Fibroblast of lung (primary cell): ENCODE measurements at places on chromosomes 12 and 14. TPM values are rescaled to one million over a fixed set of nuclear protein-coding genes. Genes with fewer than 3 reads are reported as not detected.

Gene CCDC38
- total RNA-seq = not detected in 2 replicates

Gene AQP2
- not detected in 2 replicates for total RNA-seq

DNA sequence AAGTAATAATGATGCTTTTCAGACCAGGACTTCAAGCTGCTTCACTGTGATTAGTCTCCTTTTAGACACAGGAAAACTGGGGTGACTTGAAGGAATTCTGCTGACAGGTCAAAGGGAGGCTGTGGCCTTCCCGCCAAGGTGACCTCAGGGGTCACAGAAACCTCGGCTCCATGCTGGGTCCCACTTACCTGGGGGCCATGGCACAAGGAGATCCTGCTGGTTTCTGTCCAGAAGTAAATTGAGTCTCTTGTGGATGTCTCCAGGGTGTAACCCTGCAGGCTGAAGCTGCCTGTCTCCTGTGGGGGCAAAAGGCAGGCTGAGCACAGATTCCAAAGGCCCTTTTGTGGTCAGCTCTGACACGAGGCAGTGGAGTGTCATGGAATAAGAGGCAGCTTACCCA is 138.7 kb upstream of the MED13L start:
- DNase-seq = no peak

DNA sequence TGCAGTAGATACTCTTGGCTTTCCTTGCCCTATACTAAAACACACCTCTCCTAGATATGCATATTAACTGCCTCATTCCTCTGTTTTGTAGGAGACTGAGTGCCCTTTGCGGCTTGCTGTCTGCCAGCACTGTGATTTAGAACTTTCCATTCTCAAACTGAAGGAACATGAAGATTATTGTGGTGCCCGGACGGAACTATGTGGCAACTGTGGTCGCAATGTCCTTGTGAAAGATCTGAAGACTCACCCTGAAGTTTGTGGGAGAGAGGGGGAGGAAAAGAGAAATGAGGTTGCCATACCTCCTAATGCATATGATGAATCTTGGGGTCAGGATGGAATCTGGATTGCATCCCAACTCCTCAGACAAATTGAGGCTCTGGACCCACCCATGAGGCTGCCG is 15.4 kb downstream of the TRAFD1 start:
- DNase-seq = no peak

- no peak for DNase-seq
Observed at GRCh38 chr14:92464156-92464555, 49.4 kb upstream of the RIN3 start.

Gene JAG2
- total RNA-seq = 1.8 TPM in 2 replicates

DNA sequence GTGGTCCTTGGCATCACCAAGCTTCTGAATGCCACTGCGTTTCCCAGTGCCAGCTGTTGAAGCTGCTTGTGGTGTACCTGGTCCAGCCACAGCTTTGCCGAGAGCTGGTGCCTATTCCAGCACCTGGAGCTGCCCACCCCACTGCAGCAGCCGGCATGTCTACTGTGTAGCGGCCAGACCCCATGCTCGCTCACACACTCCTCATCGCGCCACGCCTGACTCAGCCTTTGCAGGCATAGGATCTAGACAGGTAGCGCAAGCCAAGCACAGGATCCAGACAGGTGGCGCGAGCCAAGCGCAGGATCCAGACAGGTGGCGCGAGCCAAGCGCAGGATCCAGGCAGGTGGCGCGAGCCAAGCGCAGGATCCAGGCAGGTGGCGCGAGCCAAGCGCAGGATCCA is 11.6 kb upstream of the ZNF605 start:
- DNase-seq = no peak

DNA sequence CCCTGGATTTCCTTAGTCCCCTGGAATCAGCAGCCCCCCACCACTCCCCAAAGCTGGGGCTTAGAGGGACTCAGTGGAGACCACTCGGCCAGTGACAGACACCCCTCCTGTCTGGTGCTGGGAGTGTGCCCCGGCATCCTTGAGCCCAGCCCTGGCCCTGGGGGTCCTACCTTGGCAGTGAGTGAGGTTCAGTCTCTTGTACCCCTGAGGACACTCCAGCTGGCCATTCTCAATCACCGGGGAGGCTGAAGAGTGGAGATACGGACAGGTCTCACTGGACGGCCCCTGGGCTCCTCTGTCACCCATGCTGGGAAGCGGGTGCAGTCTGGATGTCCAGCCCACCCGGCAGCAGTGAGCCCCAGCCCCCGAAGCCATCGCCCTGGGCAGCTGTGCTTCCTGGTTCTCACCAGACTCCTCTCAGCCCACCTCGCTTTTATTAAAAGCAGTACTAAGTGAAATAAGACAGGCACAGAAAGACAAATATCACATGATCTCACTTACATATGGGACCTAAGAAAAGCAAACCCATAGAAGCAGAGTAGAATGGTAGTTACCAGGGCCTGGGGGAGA is 42.3 kb downstream of the ISCA2 start:
- no peak for DNase-seq

Gene DNAJC22
- 4.6 and 4.8 TPM in 2 replicates for total RNA-seq

GRCh38 chr12:39368096-39368495 is 74.8 kb downstream of the KIF21A start:
- peak; percentile 3 for DNase-seq

Gene AKAP5
- 0.17 and 0.26 TPM in 2 replicates for total RNA-seq

DNA sequence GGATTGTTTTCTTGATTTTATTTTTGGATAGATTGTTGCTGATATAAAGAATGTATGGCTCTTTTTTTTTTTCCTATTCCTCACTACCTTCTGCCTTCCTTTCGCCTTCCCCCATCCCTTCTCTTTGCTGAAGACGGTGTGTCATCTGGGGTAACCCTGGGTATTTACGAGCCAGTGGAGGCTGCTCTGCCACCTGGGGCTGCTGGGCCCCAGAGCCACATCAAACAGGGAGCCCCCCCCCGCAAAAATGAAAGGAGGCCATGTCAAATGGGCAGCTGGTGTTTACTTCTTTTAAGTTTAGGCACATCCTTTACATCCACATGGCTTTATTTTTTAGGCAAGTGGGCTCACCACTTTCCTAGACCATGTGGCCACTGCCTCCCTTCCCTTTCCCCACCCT is 25.4 kb downstream of the CHST11 start:
- no peak for DNase-seq

- DNase-seq = no peak
Observed at GRCh38 chr14:80959496-80959895, 4.1 kb downstream of the TSHR start.

DNA sequence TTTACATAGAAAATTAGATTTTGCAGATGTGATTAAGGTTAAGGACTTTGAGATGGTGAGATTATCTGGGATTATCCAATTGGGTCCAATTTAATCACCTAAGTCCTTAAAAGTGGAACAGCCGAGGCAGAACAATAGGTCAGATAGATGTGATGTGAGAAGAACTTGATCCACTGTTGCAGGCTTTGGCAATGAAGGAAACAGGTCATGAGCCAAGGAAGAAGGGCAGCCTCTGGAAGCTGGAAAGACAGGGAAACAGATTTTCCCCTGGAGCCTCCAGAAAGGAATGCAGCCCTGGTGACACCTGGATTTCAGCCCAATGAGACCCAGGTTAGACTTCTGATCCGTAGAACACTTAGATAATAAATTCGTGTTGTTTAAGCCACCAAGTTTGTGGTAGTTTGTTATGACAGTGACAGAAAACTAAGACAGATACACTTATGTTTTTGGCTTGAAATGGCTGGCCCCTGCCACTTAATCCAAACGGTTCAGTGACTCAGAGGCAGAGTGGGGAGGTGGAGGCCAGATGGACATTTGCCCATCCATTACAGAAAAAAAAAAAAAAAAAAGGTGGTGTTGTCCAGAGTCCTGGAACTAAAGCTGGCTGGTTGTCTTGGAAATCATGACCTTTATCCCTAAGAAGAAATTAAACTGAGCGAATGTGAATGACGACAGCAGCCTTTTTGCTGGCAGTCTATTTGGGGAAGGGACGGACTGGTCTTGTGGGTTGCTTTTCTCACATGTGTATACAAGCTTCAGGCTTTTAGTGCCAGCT is 181.9 kb upstream of the NRXN3 start:
- peak; percentile 62 for DNase-seq

DNA sequence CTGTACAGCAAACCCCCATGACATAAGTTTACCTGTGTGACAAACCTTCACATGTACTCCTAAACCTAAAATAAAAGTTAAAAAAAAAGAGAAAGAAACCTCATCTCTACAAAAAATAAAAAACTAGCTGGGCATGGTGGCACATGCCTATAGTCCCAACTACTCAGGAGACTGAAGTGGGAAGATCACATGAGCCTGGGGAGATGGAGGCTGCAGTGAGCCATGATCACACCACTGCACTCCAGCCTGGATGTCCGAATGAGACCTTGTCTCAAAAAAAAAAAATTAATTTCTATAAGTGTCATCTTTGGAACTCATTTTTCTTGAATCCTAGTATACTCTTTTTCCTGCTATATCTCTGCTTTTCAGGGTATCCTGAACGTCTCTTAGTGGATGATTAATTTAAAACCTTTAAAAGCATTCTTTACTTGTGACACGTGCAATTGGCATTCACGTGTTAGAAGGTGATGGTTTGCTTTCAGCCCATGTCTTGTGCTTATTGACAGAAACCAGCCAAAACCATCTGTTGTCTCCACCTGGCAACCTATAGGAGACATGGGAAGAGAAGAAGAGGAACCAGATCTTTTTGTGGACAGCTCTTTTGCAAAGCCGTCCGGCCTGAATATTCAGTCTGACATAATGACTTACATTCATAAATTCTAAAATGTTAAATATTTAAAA is 30.6 kb upstream of the PPFIBP1 start:
- no peak for DNase-seq

GRCh38 chr14:81337073-81337472 is 63.1 kb downstream of the STON2 start:
- DNase-seq = no peak

DNA sequence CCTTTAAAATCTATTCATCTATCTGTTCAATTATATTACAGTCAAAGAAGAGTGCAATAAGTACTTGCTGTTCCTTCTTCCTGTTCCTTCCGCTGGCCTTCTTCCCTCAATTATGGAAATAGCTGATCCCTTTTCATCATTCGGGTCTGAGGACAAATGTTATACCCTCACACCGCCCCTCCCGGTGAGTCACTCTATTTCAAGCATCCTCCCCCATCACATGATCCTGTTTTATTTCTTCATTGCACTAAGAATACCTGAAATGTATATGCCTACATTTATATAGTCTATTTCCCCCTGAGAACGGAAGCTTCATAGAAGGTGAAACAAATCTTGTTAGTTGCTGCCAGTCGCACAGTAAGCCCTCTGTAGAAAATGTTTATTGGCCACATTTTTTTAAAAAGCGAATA is 2.5 kb downstream of the SLC38A1 start:
- DNase-seq = peak; percentile 54

Gene GLT8D2
- 12.6 and 36.3 TPM in 2 replicates for total RNA-seq

- DNase-seq = no peak
Observed at GRCh38 chr12:131250028-131250950, 296.6 kb downstream of the ADGRD1 start.

Gene GNG2
- total RNA-seq = 19.0 and 21.5 TPM in 2 replicates

Gene SERPINA9
- total RNA-seq = not detected in 2 replicates

DNA sequence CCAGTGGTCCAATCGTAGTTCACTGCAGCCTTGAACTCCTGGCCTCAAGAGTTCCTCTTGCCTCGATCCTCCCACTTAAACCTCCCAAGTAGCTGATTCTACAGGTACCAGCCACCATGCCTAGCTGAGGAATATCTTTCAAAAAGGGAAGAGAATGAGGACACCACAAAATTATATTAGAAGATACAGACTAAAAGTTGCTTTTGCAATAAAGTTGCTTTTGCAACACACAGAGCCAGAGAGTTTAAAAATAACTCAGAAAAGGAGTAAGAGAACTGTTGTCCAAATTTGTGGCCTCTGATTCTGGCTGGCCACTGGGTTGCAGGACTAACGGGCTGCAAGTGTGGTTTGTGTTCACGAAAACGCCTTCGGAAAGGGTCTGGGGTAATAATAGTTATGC is 19.8 kb downstream of the TMEM253 start:
- no peak for DNase-seq

- no peak for DNase-seq
Observed at GRCh38 chr12:4858386-4858785, 51.3 kb upstream of the KCNA1 start.

Gene DPF3
- 3.6 and 13.7 TPM in 2 replicates for total RNA-seq

- DNase-seq = no peak
Observed at GRCh38 chr14:79740066-79740601, 471.2 kb downstream of the DIO2 start.

Gene BMP4
- total RNA-seq = 27.2 and 77.5 TPM in 2 replicates

Gene SCNN1A
- total RNA-seq = under 0.01 and 0.26 TPM in 2 replicates

Gene CLEC1B
- total RNA-seq = not detected in 2 replicates

Gene CCDC197
- not detected in 2 replicates for total RNA-seq

DNA sequence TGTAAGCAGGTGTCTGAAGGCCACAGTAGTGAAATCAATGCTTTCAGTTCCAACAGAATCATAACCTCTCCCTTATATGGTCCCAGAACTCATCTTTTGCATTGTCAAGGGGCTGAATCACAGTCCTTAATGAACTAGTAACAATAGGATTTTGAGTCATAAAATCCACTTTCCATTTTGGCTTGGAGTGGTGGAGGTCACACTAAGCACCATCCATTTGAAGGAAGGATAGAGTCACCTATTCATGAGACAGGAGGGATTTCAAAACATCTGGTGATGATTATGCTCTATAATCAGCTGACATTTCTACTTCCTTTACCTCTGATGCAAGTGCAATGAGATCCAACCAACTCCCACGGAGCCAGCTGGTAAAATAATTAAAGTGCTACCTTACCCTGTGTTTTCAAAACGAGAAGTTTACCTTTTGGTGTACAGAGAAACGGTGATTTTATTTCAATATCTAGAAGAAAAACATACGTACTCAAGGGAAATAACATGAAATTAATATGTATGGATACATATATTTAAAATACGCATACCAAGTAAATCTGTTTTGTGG is 59.1 kb downstream of the TMEM132D start:
- DNase-seq = no peak

GRCh38 chr12:103505371-103506236 is 9.8 kb upstream of the C12orf42 start:
- DNase-seq = peak; percentile 3

Gene LGR5
- not detected in 2 replicates for total RNA-seq

Gene CCDC175
- not detected in 2 replicates for total RNA-seq

DNA sequence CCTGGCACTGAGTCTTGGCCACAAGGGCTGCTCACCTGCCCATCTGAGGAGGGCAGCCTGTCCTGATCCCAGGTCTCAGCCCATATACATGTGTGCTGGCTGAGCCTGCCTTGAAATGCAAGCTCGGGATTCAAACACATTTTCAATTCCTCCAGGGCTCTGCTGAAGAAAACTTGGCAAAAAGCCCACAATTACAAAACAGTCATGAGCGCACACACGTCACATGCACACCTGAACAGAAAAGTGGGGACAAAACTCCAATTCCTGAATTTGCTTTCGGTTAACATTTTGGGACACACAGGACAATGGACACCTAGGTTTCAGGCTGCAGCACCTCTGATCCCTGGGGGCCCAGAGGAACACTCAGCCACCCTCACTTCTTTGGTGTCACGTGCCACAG is 113.9 kb downstream of the RBM19 start:
- no peak for DNase-seq
